Activated naive CD4-positive, alpha-beta T cell treated with anti-CD3 and anti-CD28 coated beads, Interleukin-2, amount 50 U/mL, for 16 hours (primary cell): ENCODE measurements at places on chromosomes 13 and 19.

DNA sequence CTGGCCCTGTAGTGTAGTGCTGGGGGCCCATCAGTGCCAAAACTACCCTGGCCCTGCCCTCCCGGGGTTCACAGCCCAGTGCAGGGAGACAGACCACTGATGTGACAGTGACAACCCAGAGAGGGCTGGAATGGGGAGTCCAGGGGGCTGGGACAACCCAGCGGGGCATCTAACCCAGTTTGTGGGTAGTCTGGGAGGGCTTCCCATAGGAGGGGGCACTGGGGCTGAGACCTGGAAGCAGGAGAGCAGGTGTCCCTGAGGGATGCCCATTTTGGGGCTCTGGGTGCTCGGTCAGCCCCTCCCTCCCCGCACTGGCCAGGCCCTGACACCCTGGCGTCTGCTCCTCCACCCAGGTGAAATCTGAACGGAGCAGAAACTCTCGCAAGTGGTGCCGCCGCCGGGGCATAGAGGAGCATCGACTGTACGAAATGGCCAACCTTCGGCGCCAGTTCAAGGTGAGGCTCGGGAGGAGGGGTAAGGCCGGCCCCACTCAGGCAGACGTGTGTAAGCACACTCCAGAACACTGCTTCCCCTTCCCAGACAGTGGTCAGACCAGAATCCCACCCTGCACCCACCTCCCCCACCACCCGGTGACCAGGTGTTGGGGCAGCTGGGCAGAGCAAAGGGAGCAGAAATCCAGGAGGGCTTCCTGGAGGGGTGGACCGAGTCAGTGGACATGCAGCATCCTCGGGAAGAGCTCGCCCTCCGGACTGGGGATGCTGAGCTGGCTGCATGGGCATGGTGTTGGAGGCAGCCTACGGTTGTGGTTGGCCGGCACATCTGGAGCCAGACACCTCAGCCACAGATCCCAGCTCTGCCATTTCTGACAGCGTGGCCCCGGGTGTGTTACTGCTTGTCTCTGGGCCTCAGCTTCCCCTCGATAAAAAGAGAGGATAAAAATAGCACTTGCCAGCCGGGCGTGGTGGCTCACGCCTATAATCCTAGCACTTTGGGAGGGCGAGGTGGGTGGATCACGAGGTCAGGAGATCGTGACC lies 24.4 kb downstream of the DHX34 start:
- no peak for DNase-seq

DNA sequence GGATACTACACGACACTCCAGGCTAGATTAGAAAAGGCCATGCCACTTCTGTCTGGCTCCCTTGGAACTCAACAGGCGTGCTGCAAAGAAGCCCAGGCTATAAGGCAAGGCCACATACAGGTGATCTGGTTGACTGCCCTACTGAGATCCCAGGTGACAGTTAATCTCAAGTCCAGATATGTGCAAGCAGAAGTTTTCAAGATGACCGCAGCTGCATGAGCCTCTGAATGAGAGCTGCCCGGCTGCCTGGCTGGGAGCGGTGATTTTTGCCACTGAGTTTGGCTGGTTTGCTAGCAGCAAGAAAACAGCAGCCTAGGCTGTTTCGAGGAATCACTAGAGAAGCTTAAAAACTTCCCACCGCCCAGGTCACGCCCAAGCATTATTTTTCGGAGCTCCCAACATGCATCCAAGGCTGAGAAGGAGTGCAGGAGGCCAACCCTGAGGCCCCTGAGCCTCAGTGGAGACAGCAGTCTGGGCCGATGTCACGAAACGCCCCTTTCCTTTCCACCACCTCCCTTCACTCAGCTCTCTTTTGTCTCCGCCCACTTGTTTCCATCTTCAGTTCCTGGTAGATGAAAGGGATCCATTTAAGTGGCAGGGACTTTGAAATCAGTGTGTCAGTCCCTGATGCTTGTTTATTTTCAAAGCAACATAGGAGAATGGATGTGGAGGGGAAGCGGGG lies 14.0 kb upstream of the URI1 start:
- DNase-seq = no peak

DNA sequence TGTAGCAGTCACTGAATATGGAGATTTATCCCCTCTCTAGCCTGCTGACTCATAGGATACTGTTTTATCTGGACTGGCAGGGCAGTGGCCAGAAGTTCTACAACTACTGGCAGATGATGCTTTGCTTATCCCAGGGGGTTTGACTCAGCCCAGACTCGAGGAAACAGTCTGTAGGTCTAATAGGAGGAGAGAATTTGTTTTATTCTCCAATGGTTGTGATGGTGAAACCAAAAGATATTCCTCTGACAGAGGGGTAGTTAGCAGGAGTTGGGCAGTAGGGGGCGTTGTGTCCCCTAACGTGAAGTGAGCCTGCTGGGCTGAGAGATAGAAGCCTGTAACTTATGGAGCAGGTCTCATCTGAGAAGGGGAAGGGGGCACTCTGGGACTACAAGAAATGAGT lies 74.9 kb downstream of the WTIP start:
- no peak for DNase-seq

GRCh38 chr13:75217949-75218348 lies 264.0 kb downstream of the TBC1D4 start:
- no peak for DNase-seq

GRCh38 chr13:53351021-53351420 lies 322.4 kb downstream of the OLFM4 start:
- no peak for DNase-seq

- DNase-seq = no peak
Measured at GRCh38 chr19:57302020-57302465, 18.2 kb upstream of the ZNF543 start.

- DNase-seq = no peak
Measured at GRCh38 chr19:6774821-6775707, 2.6 kb downstream of the VAV1 start.
